ENCODE measurements at places on chromosomes 13 and 19.

DNA sequence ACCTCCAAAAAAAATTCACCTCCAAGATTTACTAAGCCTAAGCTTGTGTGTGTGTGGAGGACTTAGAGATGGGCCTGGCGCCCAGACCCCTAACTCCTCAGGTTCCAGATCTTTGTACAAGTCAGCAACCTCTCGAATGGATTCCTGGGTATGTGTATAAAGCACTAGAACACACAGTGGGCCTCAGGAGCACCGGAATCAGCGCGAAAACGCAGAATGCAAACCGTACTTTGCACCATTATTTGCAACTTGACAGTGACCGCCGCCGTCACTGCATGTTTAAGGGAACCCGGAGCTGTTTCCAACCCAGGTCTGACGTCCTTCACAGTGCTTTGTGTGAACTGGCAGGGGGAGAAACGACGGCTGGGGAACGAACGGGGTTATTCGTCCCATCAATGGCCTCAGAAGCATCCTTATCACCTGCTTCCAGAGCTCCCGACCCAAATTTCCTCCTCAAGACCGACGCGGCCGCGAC, 688 bp downstream of the ZNF606 start:
- H3K4me3 ChIP-seq = peak overlapping the region; percentile 97
- H3K36me3 ChIP-seq = peaks cover 51% of the 10 kb centered on the region
- DNase-seq = no peak
- peaks cover 24% of the 10 kb centered on the region for H3K4me1 ChIP-seq

DNA sequence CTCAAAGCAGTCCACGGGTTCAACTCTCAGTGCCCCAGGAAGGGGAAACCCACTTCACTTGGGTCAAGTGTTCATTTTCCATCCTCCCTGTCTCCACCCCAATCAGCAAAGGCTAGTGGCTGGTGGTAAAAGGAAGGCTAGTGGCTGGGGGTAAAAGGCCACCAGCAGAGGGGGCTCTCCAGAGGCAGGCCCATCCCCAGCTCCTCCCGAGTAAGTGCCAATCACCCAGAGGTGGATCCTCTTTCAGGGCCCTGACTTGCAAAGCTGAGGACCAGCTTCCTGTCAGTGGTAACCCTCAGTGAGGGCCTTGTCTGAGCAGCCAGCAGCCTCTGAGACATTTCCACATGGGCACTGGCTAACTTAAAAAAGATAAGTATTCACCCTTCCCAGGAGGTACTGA, 22.0 kb upstream of the TPT1 start:
- DNase-seq = no peak
- no peaks in the 10 kb centered on the region for H3K27me3 ChIP-seq
- no peaks in the 10 kb centered on the region for H3K4me1 ChIP-seq

DNA sequence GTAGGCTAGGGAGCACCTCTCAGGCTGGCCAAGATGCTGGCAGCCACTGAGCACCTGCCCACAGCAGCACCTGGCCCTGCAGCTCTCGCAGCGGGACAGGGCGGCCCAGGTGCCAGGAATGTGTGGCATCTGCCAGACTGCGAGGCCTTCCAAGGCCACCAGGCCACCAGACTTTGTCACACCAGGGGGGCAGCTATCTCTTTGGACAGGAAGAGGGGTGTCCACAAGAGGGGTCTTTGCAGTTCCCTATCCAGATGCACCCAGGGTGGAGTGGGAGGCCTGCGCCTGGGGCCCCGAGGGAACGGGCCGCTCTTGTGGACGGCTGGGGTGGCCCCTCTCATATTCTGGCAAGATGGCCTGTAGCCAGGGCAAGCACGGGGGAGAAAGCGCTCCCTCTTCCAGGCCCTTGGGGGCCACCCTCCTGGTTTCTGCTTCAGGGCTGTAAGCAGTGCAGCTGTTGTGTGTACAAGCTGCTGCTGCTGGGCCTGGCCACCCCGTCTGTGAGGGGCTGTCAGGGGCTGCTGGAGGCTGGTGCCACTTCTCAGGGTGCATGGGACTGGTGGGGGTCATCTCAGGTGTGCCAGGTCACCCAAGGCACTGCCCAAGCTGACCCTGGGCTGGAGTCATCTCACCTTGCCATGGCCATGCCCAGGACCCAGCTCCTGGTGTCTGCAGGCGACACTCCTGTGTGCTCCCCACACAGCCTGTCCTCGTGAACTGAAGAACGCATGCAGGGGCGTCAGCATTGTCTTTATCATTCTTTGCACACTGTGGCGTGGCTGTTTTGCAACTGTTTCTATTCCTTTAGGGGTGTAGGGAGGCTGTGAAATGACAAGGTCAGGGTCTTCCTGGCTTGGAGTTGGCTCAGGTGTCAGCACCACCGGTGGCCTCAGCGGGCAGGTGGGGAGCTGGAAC, 1.8 kb downstream of the TEX29 start:
- DNase-seq = no peak
- no peak overlapping the region for H3K4me3 ChIP-seq
- no peaks in the 10 kb centered on the region for H3K27me3 ChIP-seq
- H3K27ac ChIP-seq = no peak overlapping the region

GRCh38 chr19:35500611-35501010, 10.3 kb upstream of the KRTDAP start:
- no peak overlapping the region for H3K4me3 ChIP-seq
- no peak overlapping the region for H3K27ac ChIP-seq
- peaks cover under 1% of the 10 kb centered on the region for H3K4me1 ChIP-seq
- no peak for DNase-seq

GRCh38 chr19:49555600-49556411, 24.6 kb downstream of the NOSIP start:
- peaks cover 72% of the 10 kb centered on the region for H3K36me3 ChIP-seq
- no peak overlapping the region for H3K4me3 ChIP-seq
- DNase-seq = no peak
- no peaks in the 10 kb centered on the region for H3K27me3 ChIP-seq

DNA sequence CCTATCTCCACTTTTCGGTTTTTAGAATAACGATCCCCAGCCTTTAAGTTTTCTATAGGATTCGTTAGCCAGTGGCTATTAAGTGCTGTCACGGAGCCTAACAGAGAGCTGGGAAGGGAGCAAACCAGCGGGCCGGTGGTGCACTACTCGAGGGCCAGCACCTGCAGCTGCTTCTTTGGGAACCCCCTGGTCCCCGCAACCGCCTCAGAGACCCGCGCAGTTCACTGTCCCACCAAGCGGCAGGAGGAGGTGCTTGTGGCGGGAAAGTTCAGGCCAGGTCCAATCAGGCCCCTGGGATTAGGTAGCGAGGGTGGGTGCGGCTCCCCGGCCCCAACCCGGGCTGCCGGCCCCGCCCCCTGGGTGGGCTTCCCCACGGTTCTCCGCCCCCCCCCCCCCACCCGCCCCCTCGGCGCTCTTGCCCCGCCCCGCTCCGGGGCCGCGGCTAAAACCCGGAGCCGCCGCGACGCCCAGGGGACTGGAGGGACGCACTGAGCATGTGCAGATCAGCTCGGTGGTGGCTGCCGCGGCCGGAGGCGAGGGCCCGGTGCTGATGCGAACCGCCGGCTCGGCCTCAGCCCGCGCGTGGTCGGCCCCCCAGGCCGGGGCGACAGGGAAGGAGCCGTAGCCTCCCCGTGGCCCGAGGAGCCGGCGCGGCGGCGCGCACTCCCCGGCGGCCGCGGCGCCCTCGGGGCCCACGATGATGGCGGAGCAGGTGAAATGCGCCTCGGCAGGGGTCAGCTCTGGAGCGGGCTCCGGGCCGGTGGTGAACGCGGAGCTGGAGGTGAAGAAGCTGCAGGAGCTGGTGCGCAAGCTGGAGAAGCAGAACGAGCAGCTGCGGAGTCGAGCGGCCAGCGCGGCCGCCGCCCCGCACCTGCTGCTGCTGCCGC, at the start of gene SLAIN1:
TSS of gene SLAIN1 (plus strand) at position 471 of the 887 bp plus-strand sequence. CDS start at position 698, 227 bp downstream.
- peak within 1 kb of the TSS; percentile 73 for H3K4me3 ChIP-seq
- no peaks in the 10 kb centered on the region for H3K36me3 ChIP-seq
- H3K4me1 ChIP-seq = peaks cover 10% of the 10 kb centered on the region
- peaks cover 8% of the 10 kb centered on the region for H3K27me3 ChIP-seq
- no peak within 1 kb of the TSS for H3K27ac ChIP-seq
- peak; percentile 84 for DNase-seq

- no peak for DNase-seq
- H3K4me1 ChIP-seq = no peaks in the 10 kb centered on the region
- H3K27ac ChIP-seq = no peak overlapping the region
- H3K27me3 ChIP-seq = no peaks in the 10 kb centered on the region
- H3K36me3 ChIP-seq = no peaks in the 10 kb centered on the region
Observed at GRCh38 chr13:75170311-75170710, 311.7 kb downstream of the TBC1D4 start.

DNA sequence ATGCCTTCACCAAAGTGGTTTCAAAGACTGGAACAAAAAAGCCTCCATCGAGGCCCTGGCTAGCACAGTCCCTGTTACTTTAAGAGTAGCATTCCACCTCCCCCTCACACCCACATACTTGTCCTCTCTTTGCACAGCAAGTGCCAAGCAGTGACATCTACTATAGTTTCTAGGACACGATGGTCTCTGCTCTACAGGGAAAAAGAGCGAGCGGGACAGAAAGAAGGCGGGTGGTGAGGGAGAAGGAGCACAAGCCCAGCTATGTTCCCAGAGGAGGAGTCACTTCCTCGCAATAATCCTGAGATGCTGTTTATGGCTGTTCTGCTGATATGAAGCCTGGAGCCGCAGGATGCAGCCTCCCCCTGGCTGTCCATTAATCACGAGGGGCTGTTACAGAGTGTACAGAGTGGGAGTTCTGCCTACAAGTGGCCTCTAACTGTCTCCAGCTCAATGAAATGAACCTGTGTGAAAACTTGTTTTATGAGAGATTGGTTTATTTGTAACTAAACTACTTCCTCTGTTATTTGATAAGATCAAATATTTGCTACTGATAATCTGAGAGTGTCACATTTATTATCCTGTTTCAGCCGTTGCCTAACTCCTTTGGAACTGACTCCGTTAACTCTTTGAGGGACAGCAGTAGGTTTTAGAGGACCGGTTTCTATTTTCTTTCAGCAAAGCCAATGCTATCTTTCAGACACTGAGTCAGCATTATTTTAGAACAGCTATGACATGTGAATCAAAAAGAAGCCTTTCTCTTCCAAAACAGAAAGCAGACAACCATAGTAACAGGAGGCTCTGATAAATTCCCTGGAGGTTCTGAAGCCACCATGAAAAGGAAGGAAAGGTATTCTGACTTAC, 208.0 kb downstream of the SPRY2 start:
- H3K36me3 ChIP-seq = no peaks in the 10 kb centered on the region
- H3K4me1 ChIP-seq = peaks cover 42% of the 10 kb centered on the region
- no peaks in the 10 kb centered on the region for H3K27me3 ChIP-seq
- DNase-seq = peak; percentile 32
- H3K4me3 ChIP-seq = peak overlapping the region; percentile 37
- H3K27ac ChIP-seq = peak overlapping the region; percentile 80

GRCh38 chr19:48271531-48272151, 1.8 kb downstream of the ZNF114 start:
- H3K4me3 ChIP-seq = peak overlapping the region; percentile 44
- H3K36me3 ChIP-seq = no peaks in the 10 kb centered on the region
- DNase-seq = peak; percentile 40

DNA sequence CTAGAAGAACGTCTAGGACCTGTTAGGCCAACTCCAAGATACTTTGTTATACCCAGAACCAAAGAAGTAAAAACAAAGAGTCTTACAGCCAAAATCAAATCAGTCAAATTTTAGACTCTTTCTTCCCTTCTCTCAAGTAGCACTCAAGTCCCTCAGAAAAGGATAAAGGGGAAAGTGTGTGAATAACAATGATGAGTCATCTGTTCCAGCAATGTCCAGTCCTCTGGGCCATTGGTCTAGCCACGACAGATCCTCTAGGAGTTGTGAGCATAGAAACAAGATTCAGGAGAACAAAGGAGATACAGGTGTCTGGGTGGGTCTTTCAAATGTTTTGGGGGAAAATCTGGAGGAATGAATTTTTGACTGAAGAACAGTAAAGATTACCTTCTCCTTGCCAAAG, 36.3 kb downstream of the STOML3 start:
- no peak overlapping the region for H3K4me3 ChIP-seq
- H3K4me1 ChIP-seq = no peaks in the 10 kb centered on the region
- DNase-seq = no peak
- H3K27me3 ChIP-seq = no peaks in the 10 kb centered on the region
- no peak overlapping the region for H3K27ac ChIP-seq

DNA sequence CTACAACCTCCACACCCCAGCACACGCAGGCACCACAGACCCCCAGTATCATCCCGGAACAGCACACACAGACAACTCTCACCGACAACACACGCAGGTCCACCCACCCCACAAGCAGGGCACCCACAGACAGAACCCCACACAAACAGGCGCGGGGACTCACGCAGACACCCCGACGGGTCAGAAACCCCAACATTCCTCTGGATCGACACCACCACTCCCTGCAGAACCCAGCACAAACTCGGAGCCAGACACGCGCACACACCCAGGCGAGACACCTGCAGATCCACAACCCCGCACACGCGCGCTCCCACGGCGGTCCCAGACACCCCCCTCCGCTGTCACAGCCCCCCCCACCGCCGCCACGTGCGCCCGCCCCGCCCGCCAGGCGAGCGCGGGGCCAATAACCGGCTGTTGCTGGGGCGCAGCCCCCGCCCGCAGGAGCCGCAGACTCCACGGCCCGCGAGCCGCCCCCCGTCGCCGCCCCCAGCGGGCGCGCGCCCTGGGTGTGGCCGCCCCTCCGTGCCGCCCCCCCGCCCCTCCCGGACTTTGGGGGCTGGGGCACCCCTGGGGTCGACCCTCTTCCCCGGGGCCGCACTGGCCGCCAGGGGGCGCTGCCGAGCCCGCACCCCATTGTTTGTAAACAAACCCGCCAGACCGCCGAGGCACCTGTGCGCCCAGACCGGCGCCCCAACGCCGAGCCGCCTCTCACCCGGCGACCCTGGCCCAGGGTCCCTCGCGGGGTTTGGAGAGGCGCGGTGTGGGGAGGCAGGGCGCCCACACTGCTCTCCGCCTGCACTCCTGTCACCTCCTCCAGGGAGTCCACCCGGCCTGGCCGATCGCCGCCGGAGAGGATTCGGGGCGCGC, 712 bp downstream of the BBC3 start:
- peak overlapping the region; percentile 89 for H3K27ac ChIP-seq
- peak overlapping the region; percentile 99 for H3K4me3 ChIP-seq
- DNase-seq = peak; percentile 78
- H3K27me3 ChIP-seq = no peaks in the 10 kb centered on the region
- H3K4me1 ChIP-seq = peaks cover 47% of the 10 kb centered on the region
- H3K36me3 ChIP-seq = no peaks in the 10 kb centered on the region

- no peak overlapping the region for H3K27ac ChIP-seq
- no peak overlapping the region for H3K4me3 ChIP-seq
- DNase-seq = no peak
- peaks cover 71% of the 10 kb centered on the region for H3K27me3 ChIP-seq
- peaks cover 7% of the 10 kb centered on the region for H3K4me1 ChIP-seq
- H3K36me3 ChIP-seq = no peaks in the 10 kb centered on the region
Observed at GRCh38 chr13:26045142-26045541, 6.7 kb downstream of the SHISA2 start.

GRCh38 chr19:16199275-16199932, 1.7 kb downstream of the AP1M1 start:
- DNase-seq = no peak
- peaks cover 28% of the 10 kb centered on the region for H3K4me1 ChIP-seq
- H3K27me3 ChIP-seq = no peaks in the 10 kb centered on the region
- peak overlapping the region; percentile 89 for H3K4me3 ChIP-seq
- no peak overlapping the region for H3K27ac ChIP-seq

GRCh38 chr13:112757759-112758086, 67.9 kb downstream of the ATP11A start:
- no peak overlapping the region for H3K27ac ChIP-seq
- DNase-seq = no peak
- H3K27me3 ChIP-seq = no peaks in the 10 kb centered on the region
- no peak overlapping the region for H3K4me3 ChIP-seq
- H3K36me3 ChIP-seq = no peaks in the 10 kb centered on the region
